ENCODE measurements at places on chromosomes 5 and 9.

GRCh38 chr5:149550268-149550583 is 1.0 kb downstream of the CSNK1A1 start:
- DNase-seq, result peak; percentile 65

- no peak for DNase-seq
These were observed 150.7 kb downstream of the DMRT2 start for GRCh38 chr9:1200847-1201251.

- DNase-seq, result no peak
These were observed 87.7 kb downstream of the CACNA1B start for GRCh38 chr9:137965177-137965795.

- DNase-seq, result no peak
These were observed 48.3 kb upstream of the SPATA31E1 start for GRCh38 chr9:87834357-87834756.

GRCh38 chr5:115559524-115559923 is 14.9 kb upstream of the FEM1C start:
- peak; percentile 96 for DNase-seq

DNA sequence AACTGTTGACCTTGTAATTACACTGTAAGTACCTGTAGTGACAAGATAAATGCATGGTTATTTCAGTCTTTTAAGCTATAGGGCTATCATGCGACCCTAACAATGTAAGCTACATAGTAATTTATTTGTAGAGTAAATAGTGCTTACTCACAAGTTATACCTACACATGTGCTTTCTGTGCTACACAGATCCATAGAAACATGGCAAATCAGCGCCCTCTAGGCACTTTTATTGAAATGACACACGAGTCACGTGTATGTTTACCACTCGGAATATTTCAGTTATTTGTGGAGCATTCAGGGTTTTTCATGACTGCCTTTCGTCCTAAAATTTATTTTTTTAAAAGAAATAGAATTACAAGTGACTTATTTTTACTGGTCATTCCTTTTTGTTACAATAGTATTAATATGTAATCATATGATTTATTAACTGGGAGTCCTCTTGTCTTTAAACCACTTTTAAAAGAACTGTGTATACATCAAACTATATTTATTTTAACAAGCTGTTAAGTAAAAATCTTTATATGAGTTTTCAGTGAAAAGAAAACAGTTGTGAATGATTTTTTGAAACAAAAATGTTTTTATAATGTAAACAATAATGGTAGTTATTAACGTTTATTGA is 1242.3 kb upstream of the WWC1 start:
- DNase-seq, result peak; percentile 44

DNA sequence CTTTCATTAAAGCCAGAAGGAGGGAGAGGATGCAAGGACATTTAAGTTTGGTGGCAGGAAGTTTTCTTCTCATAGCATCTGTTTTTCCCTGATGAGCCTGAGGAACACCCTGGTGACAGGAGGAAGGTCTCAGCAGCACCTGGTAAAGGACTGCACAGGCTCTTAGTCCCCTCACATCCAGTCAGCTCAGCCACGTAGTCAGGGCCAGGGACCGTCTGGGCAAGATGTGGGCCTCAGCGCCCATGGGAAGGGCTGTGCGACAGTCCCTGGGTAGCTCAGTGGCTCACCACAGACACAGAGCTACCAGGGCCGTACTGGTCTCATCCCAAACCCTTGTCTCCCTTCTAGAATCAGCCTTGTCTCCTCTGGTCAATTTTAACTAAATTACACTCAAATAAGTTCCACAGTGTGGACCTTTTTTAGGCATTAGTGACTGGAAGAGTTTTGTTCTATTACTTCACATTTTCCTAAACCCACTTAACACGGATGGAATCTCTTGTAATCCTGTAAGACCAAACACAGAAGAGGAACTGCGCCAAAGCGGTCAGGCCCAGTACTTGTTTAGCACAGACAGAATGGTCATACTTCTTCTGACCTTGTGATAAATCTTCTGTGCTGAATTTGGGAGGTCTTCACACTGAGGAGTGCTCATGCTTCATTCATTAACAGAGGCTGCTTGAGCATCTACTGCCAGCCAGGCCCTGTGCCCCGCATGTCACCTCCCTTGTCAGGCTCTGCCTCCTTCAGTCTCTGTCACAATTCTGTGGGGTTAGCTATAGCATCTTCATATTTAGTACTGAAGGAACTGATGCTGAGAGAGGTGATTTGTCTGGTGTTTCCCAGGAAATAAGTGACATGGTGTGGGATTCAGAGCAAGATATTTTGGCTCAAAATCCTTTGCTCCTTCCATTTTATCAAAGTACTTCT is 91.4 kb downstream of the ANGPTL2 start:
- no peak for DNase-seq

DNA sequence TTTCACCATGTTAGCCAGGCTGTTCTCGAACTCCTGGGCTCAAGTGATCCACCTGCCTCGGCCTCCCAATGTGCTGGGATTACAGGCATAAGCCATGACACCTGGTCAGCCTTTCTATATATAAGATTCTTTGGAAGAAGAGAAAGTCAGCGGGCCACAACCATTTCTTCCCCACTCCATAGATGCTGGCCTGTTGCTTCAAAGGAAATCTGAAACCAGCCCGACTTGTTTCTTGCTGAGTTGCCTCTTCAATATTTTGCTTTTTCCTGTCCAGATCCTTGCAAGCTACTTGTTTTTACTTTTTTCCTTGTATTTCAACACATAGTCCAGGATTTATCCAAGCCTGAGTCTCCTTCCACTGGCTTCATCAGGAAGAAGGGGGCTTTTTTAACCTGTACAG is 219.5 kb downstream of the CDK5RAP2 start:
- DNase-seq, result no peak

- DNase-seq, result peak; percentile 56
These were observed 33.3 kb downstream of the FBXL7 start for GRCh38 chr5:15533129-15533893.

DNA sequence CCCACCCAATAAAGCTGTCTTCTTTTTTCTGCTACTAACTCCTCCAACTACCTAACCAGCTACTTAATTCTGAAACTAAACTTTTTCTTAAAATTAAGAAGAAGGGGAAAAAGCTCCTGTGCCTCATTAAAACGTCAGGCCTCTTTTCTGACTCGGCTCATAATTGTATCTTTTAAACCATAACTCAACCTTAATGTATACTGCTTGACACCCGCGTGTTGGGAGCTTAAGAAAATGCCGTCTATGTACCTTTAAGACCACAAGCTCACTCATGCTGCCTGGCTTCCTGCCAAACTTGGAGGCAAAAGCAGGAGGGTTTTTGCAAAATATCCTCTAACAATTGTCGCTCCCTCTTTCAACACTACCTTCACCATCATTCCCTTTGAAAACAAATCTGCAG is 5.0 kb downstream of the EBF1 start:
- DNase-seq, result peak; percentile 93

DNA sequence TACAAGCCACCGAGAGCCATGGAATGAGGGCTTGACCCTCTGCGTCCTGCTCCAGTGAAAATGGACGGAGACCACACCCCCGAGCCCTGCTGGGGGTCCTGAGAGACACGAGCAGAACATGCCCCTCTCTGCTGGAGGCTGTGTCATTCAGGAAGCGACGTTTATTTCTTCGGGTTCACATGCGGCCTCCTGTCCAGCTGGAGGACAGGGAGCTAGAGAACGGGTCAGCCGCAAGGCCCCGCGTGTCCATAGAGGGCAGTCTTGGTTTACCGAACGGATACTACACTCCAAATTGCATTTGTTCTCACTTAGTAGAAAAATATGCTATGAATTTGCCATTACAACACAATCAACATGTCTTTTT is 36.1 kb downstream of the MRPL36 start:
- peak; percentile 61 for DNase-seq

DNA sequence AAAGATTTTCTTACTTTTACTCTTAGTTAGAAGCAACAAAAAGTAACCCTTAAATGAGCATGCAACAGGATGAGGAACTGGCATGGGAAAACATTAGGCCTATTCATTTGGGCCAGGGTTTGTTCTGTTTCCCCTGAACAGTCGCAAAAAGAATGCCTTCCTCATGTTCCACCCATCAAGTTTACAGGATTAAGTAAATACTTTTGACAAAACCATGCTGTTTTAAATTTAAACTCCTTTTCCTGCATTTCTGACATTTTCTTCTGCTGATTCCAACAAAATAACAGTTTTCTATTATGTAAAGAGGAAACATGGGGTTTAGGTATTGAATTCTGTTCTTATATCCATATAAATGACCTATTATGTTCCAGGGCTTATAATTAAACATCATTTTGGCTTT is 236.6 kb upstream of the ACTBL2 start:
- peak; percentile 40 for DNase-seq

DNA sequence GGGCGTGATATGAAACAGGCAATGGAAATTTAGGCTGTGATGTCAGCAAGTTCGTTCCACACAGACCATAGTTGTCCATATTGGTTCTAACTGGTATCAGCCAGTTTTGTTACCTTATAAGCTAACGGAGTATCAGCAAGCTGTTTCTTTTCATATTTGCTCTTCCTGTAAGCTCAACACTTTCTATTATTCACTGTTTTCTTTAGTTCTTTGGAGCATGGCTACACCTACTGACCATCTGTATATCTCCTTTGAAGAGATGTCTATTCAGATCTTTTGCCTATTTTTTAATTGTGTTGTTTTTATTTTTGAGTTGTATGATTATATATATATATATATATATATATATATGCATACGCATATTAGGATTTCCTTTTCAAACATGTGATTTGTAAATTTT is 1057.2 kb upstream of the CDH10 start:
- no peak for DNase-seq

- DNase-seq, result peak; percentile 31
These were observed 16.0 kb upstream of the ACOT12 start for GRCh38 chr5:81409896-81410295.

DNA sequence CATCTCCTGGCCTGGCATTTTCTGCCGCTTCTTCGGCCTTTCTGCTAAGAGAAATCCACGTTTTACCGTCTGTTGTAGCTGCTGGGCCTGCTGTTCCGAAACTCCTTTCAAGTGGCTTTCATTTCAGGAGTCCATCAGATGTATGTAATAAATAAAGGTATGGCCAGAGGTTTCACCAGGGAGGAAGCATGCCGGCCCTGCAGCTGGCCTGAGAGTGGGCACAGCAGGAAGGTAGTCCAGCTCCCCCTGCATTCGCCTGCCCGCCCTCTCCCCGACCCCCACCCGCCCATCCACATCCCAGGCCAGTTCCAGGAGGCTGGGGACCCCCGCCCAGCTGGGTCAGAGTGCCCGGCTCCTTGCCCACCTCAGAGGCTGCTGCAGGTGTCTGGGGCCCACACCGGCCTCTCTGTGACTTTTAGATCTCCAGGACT is 46.4 kb upstream of the EXOC3 start:
- DNase-seq, result no peak
